RPMI8226 (cell line): ENCODE measurements at places on chromosomes 3 and 15.

DNA sequence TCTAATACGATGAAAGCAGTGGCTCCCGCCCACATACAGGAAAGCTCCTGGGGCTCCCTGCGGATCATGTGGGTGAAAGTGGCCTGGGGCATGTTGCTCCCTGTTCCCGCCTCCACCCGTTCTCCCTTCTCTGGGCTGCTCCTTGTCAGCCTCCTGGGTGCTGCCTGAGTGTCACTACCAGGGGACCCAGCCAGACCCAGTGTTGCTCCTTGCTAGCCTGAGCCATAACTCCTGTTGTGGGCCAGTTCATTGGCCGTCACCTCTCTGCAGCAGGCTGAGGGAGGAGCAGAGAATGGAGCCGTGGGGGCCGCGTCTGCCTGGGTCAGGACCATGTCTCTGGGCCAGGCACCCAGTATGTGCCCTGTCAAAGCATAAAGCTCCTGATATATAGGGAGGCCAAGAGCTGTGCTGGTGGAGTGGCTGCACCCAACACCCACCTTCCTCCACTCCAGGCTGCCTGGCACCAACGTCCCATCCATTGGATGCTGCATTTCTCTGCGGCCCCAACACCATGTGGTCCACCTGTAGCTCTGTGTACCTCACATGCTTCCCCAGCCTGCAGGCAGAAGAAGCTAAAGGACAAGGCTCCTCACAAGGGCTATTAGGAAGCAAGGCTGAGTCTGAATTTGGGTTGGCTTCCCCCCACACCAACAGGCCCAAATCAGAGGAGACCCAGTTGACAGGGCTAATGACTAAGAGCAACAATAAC lies 40.5 kb downstream of the KLF13 start:
- no peak for DNase-seq

GRCh38 chr15:65258375-65259262 lies 28.1 kb downstream of the PARP16 start:
- no peak for DNase-seq

DNA sequence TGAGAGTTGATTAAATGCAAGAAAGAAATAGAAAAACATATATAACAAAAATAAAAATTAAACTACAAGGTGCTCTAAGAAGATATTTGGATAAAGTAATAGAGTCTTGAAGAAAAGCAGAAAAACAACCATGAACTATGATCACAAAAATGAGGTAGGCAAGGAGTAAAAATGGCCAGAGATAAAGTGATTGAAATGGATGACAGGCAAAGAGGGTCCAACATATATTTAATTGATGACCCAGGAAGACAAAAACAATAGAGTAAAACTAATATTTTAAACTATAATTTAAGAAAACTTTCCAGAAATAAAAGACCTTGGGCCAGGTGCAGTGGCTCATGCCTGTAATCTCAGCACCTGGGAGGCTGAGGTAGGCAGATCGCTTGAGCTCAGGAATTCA lies 22.1 kb upstream of the WDR49 start:
- DNase-seq = no peak

DNA sequence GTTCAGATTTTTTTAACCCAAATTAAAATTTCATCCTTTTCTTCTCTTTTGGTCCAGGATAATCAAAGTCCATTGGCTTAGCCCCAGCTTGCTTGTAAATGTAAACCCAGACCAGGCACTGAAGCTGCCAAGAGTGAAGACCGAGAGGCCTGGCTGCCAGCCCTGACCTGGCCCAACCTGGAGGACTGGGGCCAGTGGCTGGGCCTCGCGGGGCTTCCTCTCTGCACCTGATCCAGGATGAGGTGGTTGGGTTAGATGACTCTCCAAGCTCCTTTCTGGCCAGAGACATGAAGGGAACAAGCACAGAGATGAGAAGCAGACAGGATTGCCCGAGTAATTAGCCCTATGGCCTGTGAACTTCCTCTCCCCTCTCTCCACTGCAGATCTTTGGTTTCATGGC lies 50.6 kb downstream of the CMTM6 start:
- no peak for DNase-seq

GRCh38 chr15:97748576-97748975 lies 211.9 kb upstream of the ARRDC4 start:
- no peak for DNase-seq

DNA sequence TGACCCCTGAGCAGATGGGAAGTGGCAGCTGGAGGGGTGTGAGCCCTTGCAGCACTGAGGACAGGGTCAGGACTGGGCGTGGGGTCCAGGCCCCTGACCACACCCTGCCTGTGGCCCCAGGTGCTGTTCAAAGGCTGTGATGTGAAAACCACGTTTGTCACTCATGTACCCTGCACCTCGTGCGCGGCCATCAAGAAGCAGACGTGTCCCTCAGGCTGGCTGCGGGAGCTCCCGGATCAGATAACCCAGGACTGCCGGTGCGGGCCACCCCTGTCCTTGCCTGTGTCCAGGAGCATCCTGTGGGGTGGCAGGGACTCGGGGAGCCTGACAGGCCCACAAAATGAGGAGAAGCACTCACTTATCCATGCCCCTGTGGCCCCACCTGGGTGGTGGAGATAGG lies 5.9 kb downstream of the STAB1 start:
- no peak for DNase-seq

DNA sequence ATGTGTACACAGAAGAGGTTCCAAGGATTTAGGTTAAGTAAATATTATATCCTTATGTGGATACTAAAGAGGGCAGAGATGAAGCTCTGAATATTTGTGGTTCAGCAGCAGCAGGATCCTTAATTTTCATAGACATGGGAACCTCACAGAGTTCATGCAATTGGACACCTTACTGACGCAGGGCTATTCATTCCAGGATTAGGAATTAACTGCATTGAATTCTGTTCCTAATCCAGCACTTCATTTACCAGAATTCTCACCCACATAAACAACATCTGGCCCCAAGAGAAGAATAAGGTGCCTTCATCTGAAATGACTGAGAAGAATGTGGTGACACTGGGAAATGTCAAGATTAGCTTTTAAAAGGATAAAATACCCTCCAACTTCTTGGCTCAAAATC lies 62.4 kb downstream of the ADAMTS9 start:
- DNase-seq = no peak

DNA sequence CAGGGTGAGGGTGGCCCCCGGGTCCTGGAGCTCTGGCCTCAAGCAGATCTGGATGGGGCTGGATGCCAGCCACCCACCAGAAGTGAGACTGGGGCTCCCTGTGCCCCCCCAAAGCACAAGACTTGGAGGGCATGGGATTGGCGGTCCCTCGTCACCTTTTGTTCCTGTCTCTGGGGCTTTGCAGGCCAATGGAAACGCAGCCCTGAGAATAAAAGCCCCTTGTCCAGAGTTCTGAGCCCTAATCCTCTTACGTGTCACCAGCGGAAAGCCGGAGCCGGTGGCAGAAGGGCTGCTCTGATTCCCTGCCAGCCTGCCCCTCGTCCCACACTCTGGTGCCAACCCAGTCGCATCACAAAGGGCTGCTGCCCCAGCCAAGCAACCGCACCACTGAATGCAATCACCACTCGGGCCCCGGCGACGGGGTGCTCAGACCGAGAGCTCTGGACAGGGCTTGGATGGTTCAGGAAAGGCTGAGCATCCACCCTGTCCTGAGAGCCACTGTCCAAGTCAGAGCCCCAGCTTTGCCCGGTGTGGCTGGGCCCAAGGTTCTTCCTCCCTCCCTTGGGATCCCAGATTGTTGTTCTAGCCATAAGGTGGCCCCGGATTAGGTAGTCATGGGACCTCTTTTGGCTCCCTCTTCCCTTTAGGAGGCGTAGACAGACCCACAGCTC lies 22.8 kb upstream of the ELP6 start:
- no peak for DNase-seq
